NCI-H1436 treated with DMSO at 0.1 percent for 48 hours (cell line): ENCODE measurements at places on chromosomes 16 and 17.
A peak's percentile ranks its signal among the peaks of the same experiment; 100 is the strongest.

DNA sequence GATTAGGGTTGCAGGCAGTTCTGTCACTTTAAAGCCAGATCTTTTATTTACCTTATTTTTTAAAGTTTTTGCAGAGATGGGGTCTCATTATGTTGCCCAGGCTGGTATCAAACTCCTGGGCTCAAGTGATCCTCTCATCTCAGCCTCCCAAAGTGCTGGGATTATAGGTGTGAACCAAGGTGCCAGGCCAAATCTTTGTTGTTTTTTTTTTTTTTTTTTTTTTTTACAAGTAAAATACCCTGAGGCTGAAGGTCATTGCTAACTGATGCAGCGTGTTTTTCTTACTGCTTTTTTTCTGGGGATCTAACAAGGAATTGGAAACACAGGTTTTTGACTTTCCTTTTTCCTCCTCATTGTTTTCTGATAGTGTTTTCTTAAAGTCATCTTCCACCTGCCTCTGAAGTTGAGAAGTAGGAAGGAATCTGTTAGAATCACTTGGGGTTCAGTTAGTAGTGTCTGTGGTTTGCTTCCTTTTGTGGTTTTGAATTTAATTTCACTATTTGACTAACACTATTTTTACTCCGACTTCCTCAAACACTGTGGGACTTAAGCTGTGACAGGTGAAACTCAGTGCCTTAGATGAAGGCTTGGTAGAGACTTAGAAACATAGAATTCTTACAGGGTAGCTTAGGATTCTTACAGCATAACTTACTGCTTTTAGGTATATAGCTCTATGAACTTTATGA is 22.2 kb downstream of the CLTC start:
- no peak for DNase-seq

- no peak for DNase-seq
These were observed 48.0 kb downstream of the SMPD3 start for GRCh38 chr16:68400083-68400923.

DNA sequence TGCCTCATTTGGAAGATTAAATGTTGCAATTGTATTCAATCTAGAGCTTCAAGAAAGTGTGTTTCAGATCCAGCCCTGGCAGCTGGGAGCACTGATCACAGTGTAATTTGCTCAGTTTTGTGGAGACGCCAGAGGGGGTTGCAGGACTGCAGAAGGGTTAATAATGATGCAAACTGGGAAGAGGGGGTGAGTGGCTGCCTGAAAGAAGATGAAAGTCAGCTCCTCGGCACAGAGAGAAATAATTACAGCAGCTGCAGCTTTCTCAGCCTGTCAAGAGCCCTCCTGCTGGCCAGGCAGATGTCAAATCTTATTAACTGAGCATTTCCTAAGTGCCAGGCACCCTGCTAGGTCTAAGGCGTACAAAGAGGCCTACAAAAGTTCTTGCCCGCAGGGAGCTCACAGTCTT is 97.7 kb downstream of the ZNF18 start:
- DNase-seq: peak; percentile 53

DNA sequence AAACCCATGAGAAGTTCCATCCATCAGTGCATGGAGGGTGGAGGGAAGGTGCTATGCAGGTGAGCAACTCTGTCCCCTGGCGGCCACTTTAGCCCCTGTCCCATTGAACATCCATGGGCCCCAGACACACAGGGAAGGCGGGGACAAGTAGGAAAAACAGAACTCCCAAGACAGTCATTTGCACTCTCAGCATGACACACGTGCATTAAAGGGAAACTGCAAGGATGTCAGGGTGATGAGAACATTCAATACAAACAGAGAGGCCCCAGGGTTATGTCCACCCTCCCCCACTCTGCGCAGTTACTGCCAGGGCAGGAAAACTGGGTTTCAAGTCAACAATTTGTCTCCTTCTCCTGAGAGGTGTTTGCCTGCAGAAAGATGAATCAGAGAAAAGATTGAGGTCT is 44.0 kb upstream of the AKTIP start:
- no peak for DNase-seq
